ENCODE measurements at places on chromosomes 2 and 18.

DNA sequence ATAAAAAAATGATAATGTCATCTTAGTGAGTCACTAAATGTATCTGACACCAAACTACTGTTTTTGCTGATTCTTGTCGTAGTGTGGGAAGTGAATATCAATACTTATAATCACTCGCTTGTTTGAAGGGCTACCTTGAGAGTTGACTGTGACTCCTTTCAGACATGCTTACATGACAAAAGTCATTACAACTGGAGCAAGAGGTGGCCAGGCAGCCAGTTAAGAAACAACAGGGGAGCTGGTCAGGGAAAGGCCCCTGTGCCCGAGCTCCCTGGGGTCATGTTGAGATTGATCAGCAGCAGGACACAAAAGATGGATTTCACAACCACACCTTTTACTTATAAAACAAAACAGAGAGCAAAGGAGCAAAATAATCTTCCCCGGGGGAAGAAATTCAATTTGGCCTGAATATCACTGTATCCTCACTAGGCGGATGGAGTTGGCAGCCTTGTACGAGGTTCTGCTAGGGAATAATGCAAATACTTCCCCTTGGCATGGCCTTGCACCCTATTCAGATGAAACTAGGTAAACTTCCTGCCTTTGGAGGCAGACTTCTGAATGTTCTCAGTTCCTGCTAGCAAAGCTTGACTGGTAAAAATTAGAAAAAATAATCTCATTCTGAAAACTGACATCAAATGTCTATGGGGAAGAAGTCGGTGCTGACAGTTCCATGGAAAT, 101.2 kb downstream of the DYNC1I2 start:
- DNase-seq: no peak

GRCh38 chr2:39313575-39313974, 69.8 kb upstream of the CDKL4 start:
- no peak for DNase-seq

DNA sequence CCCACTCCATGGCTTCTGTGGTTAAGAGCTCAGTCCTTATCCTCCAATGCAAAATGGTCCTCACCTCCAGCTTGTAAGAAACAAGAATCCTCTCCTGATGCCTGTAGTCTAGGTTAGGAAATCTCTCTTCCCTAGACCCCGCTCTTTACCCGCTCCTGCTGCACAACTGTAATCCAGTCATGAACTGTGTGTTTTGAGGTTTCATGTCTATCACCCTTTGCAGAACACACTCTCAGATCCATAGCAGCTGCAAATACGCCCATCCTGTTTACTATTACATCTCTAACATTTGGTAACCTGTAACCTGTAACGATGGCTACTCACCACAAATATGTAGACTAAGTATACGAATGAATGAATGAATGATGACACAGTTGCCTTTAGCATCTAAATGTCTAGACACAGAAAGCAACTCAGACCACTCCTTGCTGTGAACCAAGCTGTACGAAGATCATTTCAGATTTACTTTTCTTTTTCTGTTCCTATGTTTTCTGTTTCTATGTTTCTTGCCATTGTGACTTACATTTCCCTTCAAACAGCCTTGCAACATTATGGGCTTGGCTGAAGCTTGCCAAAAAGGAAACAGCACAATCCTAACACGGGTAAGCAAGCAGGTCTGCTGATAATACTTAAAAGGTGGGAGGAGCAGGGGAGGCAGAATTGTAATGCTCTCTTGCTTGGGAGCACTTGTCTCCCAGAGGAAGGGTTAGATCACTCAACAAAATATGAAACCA, 53.7 kb downstream of the EPHA4 start:
- no peak for DNase-seq

DNA sequence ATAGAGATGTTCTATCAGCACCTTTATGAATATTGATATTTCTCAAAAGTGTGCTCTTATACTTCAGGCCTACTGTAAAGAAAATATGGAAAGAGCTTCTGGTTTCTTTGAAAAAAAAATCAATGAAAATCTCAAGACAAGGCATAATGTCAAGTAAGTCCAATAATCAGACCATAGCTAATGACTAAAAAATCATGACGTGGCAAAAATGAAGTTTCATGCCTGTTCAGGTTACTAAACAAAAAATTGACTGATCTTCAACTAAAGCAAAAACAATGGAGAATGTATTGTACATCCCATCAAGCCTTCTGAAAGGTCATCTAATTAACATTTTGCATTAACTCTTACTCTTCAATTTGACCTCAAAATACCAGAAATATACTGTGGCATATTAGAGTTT, 824.4 kb downstream of the EPHA4 start:
- no peak for DNase-seq

DNA sequence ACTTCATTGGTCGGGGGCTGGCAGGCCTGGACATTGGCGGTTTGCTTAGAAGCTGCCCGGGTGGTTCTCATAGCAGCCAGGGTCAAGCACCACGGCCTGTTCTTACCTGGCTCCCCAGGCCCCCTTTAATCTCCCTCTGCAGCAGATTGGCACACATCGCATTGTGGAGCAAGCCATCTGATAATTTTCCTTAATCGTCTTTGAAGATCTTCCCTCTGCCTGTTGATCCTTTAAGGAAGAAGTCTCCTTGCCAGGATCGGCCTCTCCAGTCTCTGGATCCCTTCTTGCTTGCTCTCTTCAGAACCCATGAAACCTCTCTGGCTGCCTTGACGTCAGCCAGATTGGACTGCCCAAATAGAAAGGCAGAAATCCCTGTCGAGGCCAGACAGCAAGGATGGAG, 75.8 kb downstream of the NEDD4L start:
- no peak for DNase-seq

GRCh38 chr18:2642771-2643170, 12.8 kb upstream of the SMCHD1 start:
- no peak for DNase-seq

- no peak for DNase-seq
Measured at GRCh38 chr2:191740016-191740419, 62.1 kb downstream of the NABP1 start.

DNA sequence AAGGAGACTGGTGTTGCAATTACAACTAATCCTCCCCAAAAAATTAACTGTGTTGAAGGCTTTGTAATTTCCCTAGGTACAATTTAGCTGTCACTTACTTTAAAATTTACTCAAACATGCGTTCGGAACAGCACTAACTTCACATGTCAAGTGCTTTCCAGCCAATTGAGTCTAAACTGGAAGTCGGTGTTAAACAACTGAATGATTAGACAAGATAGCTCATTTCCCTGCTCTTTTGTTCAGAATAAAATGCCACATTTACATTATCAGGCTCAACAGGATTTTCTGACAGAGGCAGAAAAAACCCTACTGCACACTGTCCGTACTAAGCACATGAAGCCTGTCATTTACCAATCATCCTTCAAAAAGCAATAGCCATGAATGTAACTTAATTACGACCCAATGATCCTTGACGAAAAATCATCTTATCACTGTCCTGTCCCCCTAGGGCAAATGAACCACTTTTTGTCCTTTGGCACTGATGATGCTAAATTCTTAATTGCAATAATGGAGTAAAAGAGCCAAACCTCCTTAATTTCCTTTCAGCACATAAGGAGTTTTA, 56.0 kb downstream of the LRPPRC start:
- no peak for DNase-seq

- DNase-seq: no peak
Measured at GRCh38 chr2:163453920-163454319, 281.9 kb downstream of the FIGN start.

- DNase-seq: no peak
Measured at GRCh38 chr18:48428475-48429177, 19.4 kb upstream of the ZBTB7C start.

DNA sequence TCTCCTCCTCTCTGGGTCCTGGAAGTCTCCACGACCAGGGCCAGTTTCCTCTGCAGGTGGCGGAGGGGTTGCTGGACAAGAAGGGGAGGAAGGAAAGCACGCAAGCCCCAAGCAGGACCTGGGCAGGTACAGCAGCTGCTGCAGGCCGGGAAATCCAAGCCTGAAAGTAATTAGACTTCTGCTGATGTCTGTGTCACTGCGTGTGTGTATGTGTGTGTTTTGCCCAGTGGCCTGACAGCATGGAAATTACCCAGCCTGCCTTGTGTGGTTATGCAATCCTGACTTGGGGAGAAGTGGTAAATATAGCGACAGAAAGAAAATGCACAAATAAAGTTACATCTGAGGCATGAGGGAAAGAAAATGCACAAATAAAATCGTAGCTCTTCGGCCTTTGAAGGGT, 121.8 kb upstream of the ZBTB14 start:
- DNase-seq: no peak

- DNase-seq: no peak
Measured at GRCh38 chr2:144675731-144676130, 155.8 kb upstream of the ZEB2 start.

DNA sequence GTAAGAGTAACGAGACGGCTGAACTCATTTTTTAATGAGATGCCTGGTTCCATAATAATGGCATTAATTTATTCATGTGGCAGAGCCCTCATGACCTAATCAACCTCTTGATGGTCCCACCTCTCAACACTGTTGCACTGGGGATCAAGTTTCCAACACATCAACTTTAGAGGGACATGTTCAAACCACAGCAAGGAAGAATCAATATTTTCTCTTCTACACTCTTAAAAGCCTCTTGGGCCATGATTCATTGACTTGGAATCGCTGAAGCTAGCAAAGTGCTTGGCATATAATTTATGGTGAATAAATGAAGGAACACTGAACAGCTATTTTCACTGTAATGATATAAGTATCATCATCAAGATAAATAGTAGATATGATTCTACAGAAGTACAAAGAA, 333.0 kb downstream of the TNS1 start:
- no peak for DNase-seq

DNA sequence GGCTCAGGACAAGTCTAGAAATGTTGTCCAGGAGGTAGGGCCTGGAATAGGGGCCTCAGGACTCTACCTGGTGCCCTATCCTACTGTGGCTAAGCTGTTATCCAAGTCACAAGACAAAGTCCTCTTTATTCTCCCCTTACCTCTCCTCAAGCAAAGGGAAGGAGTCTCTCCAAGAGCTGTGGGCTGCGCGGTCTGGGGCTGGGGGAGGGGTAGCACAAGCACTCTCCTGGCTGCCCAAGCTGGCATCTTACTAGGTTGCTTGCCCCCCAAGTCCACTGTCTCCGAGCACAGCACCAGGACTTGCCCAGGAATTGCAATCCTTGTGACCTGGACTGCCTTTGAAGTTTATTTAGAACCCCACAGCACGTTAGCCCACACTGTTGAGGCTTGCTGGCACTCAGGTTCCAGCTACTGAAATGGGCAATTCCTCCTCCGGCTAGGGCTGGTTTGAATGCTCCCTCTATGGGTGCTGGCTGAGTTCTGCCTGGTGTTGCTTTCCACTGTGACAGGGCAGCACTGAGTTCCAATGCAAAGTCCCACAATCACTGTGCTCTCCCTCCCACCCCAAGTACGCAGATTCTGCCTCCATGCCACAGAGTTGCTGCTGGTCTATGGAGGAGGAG, 18.5 kb downstream of the DHRS9 start:
- no peak for DNase-seq

All from AG08396 (cell line).